ENCODE measurements at places on chromosomes 6 and 20.
A peak's percentile ranks its signal among the peaks of the same experiment; 100 is the strongest.

- DNase-seq, result peak; percentile 87
Measured at GRCh38 chr20:3935295-3935955, 46.2 kb downstream of the PANK2 start.

DNA sequence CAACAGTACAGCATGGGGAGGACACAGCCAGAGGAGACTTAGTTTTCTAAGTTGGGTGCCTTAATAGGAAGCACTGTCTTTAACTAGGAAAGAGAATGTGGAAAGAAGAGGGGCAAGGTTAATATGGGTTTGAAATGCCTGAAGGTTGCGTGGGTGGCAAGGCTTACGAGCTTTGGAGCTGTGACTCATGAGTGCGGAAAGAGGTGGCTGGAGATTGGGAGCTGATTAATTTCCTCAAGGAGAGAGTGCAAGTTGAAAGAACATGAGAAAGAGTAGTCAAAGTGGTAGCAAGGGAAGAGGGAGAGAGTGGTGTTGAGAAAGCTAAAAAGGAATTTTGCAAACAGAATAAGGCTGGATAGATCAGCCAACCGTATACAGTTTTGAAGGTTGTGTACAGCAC lies 315.1 kb upstream of the PRND start:
- DNase-seq, result no peak

DNA sequence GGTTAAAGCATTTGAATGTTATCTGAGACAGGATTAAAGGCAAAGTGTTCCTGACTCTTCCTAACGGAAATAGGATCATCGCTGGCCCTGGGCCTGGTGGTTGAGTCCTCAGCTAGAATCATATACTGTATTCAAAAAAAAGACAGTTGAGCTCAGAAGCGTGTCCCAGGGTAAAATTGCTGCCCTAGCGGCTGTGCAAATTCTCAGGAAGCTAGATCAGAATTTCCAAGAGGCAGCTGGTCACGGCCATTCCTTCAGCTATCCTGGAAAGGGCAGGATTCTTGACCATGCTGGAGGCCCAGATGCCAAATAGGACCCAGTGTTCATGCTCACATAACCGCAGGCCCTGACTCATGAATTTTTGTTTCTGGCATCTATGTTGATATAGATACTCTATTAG lies 67.4 kb downstream of the STMND1 start:
- peak; percentile 73 for DNase-seq

- DNase-seq, result no peak
Measured at GRCh38 chr20:3820901-3821727, 767 bp downstream of the AP5S1 start.

GRCh38 chr6:143958839-143959399 lies 49.1 kb downstream of the PLAGL1 start:
- no peak for DNase-seq

GRCh38 chr6:26286168-26286877 lies 78.7 kb upstream of the BTN3A2 start:
- peak; percentile 68 for DNase-seq

DNA sequence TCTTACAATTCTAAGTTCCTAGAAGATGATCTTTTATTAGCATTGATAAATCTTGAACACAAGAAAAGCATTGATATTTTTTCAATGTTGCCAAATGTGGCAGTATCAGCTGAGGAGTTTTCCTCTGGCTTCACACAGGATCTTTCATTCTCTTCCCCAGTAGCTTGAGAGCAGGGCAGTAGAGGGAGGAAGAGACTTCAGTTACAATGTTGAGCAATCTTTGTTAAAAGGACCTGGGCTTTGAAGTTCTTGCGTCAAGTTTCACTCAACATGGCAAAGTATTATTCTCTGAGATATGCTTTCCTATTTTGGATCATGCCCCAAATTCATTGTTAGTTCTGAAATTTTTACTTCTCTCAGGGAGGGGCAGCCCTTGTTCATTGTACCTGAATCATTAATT lies 238.0 kb downstream of the COL12A1 start:
- no peak for DNase-seq

DNA sequence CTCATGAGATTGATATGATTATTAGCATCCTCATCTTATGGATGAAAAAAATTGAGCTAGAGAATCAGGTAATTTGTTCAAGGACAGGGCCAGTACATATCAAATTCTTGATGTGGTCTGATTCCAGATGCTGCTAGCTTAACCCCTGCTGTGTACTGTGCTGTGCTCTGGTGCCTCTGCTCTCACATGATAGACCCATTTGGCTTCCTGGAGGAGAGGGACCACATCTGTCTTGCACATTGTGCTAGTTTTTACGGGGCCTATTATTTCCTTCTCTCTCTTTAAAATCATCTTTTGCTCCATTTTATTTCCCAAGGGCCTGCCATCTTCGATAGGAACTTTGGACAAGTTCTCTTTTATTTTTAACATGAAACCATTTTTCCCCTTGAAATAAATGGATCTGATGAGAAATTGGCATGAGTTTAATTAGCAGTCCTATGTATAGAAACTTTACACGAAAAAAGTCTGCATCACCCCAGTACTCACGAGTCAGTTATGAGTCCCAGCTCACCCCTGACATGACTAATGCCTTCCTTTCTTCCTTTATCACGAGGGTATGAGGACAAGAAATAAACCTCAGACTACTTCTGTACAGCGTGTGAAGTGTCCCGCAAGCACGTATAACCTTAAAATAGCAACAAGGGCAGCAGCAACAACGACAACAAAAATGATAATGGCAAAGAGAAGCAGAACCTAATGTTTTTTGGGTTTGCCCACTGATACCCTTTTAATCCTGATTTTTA lies 26.5 kb downstream of the CD109 start:
- DNase-seq, result no peak

- DNase-seq, result no peak
Measured at GRCh38 chr20:7210910-7211309, 443.4 kb downstream of the BMP2 start.

DNA sequence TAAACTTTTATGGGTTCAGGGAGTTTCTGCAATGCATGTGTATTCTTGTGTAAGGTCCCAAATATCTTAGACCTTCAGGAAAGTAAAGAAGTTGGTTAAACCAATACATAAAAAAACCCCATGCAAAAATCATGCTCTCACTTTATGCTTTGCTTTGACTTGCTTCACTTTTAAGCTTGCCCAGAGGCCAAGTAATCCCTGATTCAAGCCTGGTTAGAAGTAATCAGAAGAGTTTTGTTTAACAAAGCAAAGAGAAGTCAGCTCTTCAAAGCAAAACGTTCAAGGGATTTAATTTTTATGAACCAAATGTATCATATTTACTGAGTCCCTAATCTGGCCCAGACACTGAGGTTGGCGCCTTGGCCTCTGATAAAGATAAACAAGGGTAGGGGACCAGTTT lies 26.7 kb upstream of the FNDC1 start:
- DNase-seq, result no peak

DNA sequence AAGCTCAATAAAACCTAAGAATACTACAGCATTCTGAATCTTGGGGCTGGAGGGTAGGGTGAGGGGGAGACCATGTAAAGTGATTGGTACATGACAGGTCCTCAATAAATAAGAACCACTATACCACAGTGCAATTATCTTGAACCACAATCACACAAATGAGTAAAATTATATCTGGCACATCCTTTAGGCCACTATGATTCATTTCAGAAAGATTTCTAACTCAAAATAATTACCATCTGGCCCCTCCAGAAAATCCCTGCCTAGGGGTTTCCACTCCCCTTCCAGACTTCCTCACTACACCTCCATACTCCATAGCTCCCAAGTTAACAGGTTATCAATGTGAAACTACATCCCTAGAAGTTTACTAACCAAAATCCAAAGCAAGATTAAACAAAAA lies 19.7 kb downstream of the AKIRIN2 start:
- DNase-seq, result no peak

- no peak for DNase-seq
Measured at GRCh38 chr6:44670146-44670545, 282.6 kb downstream of the CDC5L start.

- no peak for DNase-seq
Measured at GRCh38 chr6:36659271-36659670, 19.2 kb upstream of the CDKN1A start.

All from NCI-H446 treated with DMSO at 0.1 percent for 48 hours (cell line).